GM12864 (cell line): ENCODE measurements at places on chromosomes 6 and 20.

GRCh38 chr6:69631552-69632346 lies 165.1 kb downstream of the LMBRD1 start:
- DNase-seq, result no peak

DNA sequence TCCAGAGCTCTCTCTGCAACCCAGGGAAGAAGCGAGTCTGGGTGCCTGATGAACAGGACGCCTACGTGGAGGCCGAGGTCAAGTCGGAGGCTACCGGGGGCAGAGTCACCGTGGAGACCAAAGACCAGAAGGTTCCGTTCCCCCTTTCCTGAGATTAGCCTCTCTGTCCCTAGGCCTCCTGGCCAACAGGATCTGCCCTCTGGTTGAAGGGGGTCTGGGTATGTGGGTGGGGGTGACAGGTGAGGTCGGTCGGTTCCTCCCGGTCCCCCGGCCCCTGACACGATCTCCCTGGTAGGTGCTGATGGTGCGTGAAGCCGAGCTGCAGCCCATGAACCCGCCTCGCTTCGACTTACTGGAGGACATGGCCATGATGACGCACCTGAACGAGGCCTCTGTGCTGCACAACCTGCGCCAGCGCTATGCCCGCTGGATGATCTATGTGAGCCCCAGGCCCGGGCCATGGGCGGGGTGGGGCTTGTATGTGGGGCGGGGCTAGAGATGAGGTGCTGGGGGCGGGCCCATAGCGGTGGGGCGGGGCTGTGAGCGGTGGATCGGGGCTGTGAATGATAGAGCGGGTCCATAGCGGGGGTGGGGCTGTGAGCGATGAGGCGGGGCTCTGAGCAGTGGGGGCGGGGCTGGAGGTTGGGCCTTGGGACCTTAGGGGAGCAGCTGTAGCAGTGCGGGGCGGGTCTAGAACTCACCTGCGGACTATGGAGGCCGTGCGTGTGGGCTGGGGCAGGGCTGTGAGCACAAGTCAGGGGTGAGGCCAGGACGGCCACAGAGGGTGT lies 23.9 kb downstream of the MYH7B start:
- no peak for DNase-seq

- no peak for DNase-seq
These were observed 322.1 kb upstream of the NT5E start for GRCh38 chr6:85127696-85128243.

DNA sequence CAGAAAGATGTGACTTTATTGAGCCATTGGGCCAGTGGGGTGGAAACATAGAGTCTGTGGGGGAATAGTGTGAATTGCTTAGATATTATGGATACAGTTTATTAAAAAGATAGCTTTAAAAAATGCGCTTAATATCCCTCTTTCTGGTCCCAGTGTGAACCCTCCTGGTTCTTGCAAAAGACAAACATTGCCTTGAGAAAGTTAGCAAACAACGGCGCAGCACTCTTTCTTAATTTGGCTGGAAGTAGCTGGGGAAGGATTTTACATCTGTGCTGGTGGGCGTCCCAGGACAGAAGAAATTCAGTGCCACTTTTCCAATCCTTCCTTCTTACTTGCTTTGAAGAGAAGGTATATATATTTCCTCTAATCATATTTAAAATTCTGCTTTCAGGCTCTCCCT lies 191.4 kb upstream of the ZFP64 start:
- no peak for DNase-seq

DNA sequence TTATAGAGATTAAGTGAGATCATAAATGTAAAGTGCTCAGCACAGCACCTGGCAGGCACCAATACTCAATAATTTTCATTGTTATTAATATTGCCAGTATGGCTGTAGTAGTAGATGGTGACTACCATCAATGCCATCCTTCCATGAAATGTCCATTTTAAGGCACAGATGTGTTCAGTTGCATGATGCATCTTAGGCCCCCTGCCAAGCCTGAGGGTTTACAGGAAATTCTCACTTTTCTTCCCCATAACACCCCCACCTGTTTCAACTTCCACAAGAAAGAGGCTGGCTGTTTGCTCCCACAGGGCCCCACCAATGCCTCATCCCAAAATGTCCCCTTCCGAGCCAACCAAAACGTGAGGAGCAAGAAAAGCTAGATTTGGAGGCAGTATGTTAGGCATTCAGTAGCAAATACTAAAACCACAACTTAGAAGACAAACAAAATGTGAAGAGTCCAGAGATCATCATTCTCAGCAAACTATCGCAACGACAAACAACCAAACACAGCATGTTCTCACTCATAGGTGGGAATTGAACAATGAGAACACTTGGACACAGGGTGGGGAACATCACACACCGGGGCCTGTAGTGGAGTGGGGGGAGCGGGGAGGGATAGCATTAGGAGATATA lies 110.6 kb upstream of the NHSL1 start:
- DNase-seq, result no peak

DNA sequence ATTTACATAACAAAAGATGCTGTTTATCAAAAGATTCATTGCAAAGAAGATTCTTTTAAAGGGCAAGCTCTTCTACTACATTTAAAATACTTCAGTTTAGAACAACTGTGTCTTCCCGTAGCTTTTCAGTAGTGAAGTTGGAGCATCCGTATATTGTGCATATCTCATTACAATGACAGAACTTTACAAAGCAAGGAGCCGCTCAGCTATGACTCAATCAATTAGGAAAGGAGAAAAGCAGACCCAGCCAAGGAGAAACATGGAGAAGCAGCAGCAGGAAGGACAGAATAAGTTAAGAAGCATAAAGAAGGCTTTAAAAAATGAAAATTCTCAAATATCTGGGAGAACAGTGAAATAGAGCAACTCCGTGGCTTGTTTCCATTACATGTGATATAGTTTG lies 132.6 kb upstream of the SMLR1 start:
- DNase-seq, result no peak

- no peak for DNase-seq
These were observed 21.8 kb upstream of the AMD1 start for GRCh38 chr6:110852773-110853172.

DNA sequence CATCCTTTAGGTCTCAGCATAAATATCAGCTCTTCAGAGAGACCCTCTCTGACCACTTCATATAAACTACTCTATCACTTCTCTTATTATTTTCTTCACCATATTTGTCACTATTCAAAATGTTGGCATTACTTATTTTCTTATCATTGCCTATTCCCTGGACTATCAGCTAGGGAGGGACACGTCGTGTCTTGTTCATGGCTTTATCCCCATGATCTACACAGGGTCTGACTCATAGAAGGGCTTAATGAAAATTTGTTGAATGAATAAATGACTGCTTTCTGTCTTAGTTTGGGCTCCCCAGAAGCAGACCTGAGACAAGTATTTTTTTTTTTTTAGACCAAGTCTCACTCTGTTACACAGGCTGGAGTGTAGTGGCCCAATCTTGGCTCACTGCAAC lies 3.0 kb upstream of the CDK5RAP1 start:
- no peak for DNase-seq

DNA sequence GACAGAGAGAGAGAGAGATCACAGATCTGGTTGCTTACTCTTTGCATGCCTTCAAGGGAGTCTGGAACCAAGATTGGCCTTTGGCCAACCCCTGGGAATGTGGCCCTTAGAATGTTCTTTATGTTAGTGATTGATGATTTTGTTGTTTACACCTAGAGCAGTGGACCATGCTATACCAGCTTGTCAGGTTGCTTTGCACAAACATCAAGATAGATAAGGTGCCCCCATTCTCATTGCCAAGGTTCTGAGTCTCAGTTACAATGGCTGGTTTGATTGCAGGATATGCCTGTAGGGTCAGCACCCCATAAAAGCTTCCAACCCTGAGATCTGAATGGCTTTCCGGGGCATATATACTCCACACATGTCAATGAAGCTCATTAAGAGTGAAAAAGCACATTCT lies 53.5 kb upstream of the SLC2A12 start:
- no peak for DNase-seq

DNA sequence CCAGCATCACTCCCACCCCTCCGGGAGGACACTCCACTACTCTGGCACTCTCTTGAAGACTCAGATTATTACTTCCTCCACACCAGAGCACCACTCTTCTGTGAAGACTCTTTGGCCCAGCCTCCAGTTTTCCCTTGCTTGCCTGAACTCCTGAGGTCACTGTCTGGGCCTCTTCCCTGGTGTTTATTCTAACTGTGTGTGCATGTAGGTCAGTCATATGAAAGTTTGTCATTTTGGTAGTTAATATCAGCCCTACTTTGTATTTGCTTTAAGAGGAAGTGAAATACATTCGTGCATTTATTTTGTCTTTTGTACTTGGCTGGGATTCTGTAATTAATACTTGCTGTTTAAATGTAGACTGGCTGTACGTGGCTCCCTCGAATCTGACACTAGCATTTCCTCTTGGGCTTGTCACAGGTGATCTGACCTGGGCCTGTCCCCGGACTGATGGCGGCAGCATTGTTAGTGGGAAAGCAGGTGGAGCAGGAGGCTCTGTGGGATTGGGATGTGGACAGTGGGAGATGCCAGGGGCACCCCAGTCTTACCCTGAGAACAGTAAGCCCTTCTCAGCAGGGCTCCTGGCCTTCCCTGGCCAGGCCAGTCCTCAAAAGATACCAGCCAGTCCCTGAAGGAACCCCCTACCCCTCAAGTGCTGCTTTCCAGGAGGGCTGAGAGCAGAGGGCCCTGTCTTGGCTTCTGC lies 350.5 kb downstream of the CDC5L start:
- no peak for DNase-seq

GRCh38 chr6:3575701-3576100 lies 118.9 kb upstream of the SLC22A23 start:
- DNase-seq, result no peak

GRCh38 chr6:83592770-83593394 lies 80.5 kb downstream of the PRSS35 start:
- peak; percentile 10 for DNase-seq

DNA sequence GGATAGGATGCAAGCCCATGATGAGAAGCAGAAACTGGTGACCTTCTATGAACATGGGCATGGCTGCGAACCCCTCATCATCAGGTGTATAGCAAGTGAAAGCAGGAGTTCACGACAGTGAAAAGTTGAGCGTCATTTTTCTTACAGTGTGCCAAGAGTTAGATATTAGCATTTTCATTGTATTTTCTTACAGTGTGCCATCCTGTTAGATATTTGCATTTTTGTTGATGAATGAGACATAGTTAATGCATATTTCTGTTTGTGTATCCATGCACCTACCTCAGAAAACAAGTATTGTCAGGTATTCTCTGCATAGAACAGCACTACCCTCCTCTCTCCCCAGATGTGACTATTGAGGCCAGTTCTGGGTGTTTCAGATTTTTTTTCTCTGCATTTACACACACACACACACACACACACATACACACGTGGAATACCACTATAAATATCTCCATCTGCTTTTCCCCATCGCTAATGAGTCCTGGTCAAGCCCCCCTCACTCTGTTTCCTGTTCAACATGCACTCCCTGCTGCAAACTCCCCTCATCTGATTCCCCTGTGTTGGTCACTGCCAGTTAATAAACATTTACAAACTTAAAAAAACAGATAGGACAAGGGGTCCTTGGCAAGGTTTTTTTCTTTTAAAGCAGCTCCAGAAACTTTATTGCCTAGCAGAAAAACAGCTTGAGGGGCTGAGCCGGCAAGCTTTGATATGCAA lies 41.7 kb downstream of the PLN start:
- DNase-seq, result no peak

DNA sequence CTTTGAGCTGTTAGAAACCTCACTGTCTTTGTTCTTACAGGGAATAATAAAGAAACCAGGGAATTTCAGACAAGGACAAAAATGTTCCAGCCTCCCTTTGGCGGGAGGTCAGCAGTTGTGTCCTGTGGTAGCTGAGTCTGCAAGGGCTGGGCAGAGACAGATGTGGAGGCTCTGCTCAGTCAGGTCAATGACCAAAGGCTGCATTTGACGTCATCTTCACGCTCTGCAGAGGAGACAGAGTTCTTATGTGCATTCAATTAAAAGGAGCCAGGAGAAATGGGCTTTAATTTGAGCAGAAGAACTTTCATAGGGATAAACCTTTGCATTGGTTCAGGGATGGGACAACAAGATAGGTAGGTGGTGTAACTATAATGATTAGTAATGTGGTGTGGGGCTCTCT lies 45.1 kb upstream of the FOXA2 start:
- DNase-seq, result no peak

- no peak for DNase-seq
These were observed 107.5 kb upstream of the EDN1 start for GRCh38 chr6:12182676-12183075.

- DNase-seq, result no peak
These were observed 42.7 kb upstream of the CLDN20 start for GRCh38 chr6:155221086-155221485.

GRCh38 chr6:1738558-1739081 lies 128.9 kb downstream of the FOXC1 start:
- DNase-seq, result no peak

- no peak for DNase-seq
These were observed 62.8 kb downstream of the SAMD3 start for GRCh38 chr6:130159956-130160355.

GRCh38 chr6:33433001-33433543 lies 13.2 kb downstream of the SYNGAP1 start:
- no peak for DNase-seq

DNA sequence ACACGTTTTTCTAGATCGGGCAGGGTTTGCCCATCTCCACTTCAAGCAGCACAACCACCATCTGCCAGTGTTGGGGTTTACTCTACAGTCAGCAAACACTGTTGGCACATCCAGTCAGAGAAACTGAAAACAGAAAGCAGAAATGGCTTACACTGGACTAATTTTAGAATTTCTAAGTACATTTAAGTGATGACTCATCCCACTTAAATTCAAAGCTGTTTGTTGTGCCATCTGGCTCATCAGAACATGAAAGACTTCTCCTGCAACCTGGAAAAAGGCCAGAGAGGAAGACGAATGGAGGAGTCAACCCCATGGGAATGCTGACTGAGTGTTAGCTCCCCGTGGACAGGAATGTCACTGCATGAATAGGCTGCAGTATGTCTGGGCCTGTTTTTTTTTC lies 21.8 kb downstream of the FAM209B start:
- peak; percentile 69 for DNase-seq

DNA sequence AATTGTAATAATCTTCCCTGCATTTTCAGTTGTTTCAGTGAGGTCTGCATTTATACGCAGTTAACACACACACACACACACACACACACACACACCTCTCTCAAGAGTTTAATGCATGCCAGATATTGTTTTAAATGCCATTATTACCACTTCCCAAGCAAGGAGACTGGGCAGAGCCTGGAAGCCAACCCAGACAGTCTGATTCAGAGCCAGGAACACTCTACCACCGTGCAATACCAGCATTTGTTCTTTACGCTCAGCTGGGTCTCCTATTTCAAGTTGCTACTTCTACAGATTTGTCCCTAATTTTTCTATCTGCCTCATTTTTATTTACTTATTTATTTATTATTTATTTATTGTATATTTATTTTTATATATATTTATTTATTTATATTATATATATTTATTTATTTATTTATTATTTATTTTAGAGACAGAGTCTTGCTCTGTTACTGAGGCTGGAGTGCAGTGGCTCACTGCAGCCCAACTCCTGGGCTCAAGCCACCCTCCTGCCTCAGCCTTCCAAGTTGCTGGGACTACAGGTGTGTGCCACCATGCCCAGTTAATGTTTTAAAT lies 68.4 kb downstream of the PCSK2 start:
- DNase-seq, result no peak
